ENCODE measurements at places on chromosomes 2 and 18.

GRCh38 chr2:237895544-237896506 lies 36.4 kb downstream of the RAMP1 start:
- DNase-seq, result no peak

- DNase-seq, result no peak
These were observed 17.0 kb upstream of the C1QL2 start for GRCh38 chr2:119175517-119175916.

DNA sequence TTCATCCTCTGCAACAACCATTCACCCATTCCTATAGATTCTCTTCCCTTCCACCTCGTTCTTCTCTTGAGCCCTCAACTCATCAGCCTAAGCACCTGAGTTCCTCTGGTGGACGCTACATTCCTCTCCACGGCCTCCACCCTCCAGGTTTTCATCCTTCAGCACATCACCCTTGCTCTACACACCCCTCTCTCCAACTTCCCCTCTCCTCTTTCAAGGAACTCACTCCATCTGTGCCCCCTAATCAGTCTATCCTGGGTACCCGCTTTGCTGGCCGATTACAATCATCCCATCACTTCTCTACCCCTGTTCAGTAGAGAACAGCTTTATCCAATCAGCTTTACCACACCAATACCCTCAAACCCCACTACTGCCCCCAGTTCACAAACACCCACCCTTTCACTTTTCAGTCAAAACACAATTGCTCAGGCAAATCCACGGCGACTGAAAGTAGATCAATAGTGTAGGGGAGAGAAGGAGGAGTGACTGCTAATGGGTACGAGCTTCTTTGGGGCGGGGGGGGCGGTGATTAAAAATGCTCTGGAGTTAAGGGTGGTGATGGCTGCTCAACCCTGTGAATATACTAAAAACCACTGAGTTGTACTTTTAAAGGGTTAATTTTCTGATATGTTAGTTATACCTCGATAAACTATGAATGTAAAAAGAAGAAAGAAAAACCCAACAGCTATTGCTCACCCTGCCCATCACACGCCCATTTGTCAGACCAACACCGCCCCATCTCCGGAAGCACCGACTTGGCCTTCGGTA lies 857 bp downstream of the DYM start:
- DNase-seq, result peak; percentile 16

DNA sequence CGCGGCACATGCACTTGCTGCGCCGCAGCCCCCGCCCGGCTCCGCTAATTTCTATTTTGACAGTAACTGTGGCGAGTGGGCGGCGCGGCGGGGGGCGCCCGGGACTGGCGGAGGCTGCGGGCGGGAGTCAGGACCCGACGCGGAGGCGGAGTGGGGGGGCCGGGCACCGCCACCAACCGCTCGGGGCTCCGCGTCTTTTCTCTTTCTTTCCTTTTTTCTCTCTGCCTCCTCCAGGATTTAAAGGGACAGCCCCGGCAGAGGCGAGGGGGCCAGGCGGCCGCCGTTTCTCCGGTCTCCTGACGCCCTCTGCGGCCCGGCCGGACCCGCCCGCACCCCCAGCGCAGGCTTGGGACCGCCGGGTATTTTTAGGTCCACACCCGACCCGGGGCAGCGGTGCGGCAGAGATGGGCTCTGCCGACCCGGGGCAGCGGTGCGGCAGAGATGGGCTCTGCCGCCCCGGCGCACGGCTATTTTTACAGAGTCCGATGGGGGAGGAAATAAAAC lies 460 bp upstream of the ZBTB7C start:
- DNase-seq, result peak; percentile 22

- no peak for DNase-seq
These were observed 217.5 kb downstream of the LPIN1 start for GRCh38 chr2:11963966-11964365.

- DNase-seq, result peak; percentile 81
These were observed 19.3 kb downstream of the GPR55 start for GRCh38 chr2:230905448-230906421.

DNA sequence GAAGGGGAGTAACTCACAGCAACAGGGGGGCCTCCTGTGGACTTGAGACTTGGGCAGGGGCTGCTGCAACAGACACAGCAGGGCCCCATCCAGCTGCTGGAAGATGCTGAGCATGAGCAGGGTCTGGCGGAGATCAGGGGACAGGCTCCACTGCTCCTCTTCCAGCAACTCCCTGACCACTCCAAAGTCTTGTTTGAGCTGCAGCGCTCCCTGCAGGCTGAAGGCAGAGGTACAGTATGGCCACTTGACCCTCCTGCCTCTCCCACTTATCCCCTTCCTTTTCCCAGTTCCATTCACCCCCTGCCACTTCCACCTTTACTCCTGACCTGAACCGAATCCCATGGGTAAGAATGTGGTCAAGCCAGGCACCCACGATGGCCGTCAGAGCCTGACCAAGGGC lies 2.4 kb upstream of the MRPL53 start:
- DNase-seq, result no peak

DNA sequence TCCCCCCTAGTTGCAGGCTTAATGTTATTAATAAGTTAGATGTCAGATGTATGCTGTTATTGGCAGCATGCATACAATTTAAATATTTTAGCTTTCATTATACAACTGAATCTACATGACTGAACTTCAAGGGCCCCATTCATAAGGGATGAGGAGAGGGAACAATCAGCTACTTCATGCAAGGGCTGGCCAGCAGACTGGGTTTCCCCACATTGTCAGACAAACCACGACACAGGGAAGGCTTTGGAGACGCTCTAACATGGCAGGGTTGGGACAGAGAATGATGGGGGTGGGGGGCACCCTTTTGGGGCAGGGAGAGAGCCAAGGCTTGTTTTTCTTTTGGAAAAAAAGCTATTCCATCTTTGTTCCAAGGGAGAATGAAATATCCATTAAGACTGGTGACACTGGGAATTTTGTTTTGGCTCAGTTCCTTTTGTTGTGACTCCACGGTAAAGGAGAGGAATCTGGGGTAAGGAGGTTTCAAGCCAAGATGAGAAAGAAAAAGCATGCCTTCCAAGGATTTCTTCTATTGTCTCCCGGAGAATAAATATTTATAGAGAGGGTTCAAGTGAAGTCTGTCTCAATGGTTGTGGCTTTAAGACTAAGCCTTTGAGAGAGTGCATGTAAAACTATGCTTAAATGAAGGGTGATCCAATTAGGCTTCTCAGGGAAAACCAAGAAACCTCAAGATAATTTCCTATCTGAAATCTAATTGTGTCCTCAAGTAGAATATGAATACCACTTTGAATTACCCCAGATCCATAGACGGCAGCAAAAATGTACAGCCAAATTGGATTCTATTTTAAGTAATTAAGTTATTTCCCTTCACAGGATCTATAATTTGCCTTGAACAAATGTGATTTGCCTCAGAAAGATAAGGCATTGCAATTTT lies 5.4 kb downstream of the CXCR4 start:
- no peak for DNase-seq

DNA sequence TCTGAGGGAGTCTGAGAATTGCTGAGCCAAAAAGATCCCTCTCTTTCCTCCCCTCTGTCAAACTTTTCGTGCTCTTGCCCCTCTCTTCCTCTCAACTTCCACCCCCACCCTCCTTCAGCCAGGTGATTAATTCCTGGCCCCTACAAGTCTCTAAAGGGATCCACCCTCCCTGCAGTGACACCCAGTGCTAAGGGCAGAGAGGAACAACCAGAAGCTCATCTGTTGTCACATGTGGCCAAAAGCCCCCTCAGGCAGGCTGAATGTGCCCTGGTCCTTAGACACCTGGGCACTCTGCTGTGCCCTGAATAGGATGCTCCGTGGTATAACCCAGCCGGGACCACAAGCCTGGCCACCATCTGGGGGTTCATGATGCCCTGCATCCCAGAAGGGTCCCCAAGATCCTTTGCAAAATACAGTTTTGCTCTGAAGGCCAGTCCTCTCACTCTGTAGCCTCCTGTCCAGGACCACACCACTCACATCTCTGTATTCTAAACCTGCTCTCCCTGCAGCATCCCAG lies 234.4 kb downstream of the BCL11A start:
- DNase-seq, result no peak
